NCI-H1436 (cell line): ENCODE measurements at places on chromosomes 13 and 19.

GRCh38 chr13:75384879-75385707 lies 96.9 kb downstream of the TBC1D4 start:
- peak; percentile 62 for DNase-seq

GRCh38 chr13:50290186-50290585 lies 274.9 kb downstream of the KCNRG start:
- DNase-seq: no peak

DNA sequence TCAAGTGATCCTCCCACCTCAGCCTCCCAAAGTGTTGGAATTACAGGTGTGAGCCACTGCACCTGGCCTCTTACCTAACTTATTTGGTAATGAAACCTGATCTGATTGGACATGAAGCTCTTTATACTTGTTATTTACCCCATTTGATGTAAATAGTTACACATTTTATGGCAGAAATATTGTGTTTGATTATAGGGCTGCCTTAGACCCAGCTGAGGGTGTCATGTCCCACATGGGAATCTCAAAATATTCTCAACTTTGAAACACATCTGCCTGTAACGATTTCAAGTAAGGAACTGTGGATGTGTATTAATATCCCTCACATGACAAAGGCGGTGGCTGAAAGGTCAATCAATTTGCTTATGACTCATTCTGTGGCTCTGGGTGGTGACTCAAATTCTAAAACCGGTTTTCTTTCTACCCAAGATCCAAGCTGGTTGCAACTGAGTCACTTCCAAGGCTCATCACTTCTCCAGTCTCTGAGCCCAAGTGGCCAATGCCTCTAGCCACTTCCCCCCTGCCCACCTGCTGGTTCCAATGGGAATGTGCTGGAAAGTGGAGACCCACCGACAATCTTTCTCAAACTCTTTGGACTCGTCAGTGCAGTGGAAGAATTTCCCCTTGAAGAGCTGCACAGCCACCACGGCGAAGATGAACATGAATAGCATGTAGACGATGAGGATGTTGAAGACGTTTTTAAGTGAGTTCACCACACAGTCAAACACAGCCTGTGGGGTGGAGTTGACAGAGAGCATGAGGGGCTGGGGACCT lies 110.9 kb downstream of the IER2 start:
- no peak for DNase-seq

DNA sequence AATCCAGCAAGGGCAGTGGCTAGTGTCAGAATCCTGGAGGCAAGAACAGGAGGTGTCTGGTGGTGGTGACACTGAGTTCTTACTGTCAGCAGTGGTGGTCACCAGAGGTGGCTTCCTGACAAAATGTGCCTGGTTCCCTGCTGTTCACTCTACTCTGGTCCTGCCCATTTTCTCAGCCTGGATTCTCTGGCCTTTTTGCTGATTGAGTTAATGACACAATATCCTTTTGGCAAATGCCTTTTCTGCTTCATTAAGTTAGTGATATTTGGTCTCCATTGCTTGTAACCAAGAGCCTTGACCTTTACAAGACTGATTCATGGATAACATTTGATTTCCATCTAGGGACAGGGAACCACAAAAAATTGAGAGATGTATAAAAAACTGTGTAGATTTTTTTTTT lies 51.1 kb downstream of the RFC3 start:
- DNase-seq: no peak

DNA sequence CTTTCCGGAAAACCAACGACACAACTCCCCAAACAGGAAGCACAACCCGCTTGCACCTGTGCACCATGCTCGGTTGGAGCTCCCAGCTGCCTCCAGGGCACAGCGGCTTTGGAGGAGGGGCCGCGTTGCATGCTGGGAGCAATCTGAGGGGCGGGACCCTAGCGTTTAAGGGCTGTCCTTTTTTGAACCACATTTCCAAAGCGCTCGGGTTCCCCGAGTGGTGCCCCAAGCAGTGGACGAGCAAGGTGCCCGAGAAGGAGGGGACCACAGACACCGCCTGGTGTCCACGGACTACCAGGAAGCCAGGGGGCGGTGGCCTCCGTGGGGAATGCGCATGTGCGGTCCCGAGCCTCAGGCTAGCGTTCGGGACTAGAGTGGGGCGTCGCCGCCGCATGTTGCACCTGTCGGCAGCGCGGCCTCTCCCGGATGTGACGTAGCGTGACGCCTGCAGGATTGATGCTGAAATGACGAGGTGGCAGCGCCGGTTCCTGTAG lies 11.9 kb upstream of the ZNF57 start:
- DNase-seq: no peak

DNA sequence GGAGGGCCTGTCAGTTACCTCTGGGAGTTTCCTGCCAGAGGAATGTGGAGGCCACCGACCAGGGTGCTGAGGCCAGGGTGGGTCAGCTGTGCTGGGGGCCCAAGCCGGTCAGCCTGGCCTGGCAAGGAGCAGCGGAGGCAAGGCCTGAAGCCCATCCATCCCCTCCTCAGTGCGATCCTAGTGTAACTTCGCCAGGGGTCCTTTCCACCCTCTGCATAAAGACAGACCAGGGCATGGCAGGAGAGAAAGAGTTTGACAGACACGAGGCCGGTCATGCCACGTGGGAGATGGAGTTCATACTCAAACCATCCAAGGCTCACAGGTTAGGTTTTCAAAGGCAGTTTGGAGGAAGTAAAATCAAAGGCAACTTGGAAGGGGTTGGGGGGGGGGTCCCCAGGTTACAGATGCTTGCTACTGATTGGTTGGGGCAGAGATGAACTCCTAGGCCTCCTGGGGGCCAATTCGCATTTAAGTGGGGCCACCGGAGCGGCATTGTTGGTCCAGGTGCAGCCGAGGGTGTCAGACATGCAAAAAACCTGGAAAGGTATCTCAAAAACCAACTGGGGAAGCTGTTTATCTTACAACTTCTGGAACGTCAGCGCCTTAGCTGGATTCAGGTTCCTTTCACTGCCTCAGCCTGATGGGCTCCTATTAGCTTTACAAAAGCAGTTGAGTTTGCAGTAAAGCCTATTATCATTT lies 36.8 kb upstream of the DPRX start:
- DNase-seq: no peak

DNA sequence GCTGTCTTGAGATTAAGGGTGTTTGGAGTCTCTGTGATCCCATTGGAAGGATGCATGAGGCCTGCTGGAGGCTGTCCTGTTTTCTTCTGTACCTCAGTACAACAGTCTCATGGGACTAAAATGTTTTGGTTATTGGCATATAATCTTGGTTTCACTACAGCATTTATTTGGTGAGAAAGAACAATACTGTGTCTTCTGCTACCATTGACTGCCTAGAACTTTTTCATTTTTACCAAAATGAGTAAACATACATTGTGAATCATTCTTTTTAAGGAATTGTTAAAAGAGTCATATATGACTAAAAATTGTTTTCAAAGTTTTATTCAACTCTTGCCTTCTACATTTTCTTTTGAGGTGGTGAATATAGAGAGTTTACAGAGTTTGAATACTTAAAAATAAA lies 459.8 kb downstream of the GPC6 start:
- DNase-seq: no peak

- DNase-seq: no peak
These were observed 7.3 kb downstream of the SPATA13 start for GRCh38 chr13:24167666-24168391.

GRCh38 chr13:27283906-27284493 lies 13.4 kb downstream of the RASL11A start:
- DNase-seq: no peak

DNA sequence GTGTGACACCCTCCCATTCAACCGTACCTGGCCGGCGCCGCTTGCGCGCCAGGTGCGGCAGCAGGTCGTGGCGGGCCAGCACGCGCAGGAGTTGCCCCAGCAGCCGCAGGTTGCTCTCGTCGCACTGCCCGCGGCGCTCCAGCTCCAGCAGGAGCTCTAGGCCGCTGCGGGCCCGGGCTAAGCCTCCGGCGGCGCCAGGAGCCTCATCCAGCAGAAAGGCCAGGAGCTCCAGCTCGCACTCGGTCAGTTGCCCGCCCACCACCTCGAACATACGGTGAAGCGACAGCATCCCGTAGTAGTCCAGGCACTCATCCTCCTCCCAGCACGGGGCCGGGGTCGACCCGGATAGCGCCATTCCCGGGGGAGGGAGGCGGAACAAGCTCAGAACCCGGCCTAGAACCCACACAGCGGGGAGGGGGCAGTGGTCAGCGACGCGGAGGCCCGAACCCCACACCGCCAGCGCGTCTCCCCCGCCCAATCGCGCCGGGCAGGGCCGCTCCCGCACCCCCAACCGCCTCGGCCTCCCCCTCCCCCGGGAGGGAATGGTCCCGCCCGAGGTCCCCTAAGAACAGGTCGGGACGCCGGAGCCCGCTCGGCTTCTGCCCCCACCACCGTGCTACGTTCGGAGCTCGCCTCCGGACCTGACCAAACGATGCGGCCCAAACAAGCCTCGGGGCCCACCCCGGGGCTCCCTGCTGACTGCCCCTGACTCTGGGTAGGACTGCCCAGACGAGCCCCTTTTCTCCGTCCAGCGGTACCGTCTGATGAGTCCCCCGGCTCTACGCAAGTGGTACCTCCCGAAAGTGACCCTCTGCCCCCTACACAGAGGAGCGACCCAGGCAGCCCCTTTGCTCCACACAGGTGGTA lies 591 bp downstream of the DEDD2 start:
- DNase-seq: no peak

DNA sequence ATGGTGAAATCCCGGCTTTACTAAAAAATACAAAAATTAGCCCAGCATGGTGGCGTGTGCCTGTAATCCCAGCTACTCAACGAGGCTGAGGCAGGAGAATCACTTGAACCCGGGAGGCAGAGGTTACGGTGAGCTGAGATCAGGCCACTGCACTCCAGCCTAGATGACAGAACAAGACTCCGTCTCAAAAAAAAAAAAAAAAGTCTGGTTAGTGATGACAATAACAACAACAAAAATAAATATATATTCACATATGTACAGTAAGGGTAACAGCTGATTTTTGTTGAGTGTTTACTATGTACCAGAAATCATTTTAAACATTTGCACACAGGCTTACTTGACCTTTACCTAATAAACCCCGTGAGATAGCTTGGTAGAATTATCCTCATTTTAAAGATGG lies 23.0 kb downstream of the RRAS start:
- DNase-seq: no peak

DNA sequence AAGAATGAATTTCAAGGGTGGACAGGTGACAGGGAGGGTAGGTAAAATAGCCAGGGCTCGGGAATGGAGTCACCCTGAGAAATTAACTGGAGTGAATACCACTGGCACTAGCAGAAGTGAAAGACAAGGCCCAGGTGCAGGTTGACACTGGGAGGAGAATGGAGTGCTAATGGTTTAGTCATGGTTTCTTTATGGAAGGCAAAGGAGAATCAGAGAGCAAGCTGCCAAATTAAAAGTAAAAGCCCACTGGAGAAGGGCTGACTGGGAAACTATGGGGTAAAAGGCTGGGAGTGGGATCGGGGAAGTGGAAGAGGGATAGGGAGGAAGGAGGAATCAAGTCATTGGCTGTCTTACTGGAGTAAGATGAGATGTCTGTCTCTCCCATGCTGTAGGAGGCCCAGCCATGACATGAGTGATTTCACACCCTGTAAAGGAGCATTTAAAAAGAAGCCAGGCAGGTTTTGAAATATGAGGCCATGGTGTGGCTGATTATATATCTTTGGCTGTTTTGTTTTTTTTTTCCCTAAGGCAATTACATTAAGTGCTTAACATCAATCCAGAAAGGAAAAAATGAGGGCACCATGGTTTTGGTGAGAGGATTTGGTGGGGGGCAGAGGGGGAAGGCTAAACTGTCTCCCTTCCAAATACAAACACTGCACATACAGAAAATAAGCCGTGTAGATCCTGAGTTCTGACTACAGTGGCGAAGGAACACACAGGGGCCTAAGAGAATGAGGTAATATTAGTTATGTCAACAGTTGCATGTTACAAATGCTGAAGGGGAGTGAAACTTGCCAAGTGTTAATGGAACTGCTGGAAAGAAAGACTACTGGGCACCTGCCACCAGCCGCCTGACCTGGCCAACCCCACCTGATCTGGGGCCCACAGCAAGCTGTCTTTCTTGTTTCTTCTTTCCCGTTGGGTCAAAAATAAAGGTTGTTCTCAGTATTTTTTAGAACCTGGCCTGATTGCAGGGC lies 183.5 kb upstream of the TSC22D1 start:
- DNase-seq: peak; percentile 31

- DNase-seq: no peak
These were observed 8.8 kb downstream of the SYDE1 start for GRCh38 chr19:15115762-15116615.

- no peak for DNase-seq
These were observed 5.8 kb downstream of the ZNF780A start for GRCh38 chr19:40084948-40085347.

DNA sequence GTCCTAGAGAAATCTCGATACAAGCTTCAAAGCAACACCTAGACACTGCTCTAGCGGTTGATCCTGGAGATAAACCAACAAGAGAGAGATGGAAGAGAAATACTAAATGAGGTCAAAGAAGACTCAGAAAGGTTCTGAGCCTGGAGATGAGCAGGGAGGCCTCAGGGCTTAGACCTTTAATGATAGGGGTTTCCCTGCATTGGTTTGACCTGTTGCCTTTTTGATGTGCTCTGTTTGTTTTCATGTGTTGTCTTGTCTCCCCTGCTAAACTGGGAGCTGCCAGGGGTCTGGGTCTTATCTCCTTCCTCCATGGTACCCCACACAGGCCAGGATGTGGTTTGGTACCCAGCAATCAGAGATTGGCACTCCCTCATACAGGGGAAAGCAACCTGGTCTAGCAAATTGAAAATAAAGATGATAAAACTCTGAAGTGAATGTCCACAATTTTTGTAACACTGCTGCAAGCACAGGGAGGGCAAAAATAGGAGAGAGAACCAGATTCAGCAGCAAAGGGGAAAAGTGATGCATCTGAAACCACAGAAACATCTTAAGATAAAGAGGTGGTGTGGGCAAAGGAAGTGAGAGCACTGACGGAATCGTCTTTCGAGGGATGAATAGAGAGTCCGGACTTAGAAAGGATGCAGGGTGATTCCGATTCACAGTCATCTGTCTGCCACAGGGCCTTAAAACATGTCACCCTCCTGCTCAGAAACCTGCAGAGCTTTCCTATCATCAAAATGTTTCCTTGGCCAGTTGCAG lies 3.5 kb downstream of the FFAR2 start:
- DNase-seq: no peak

DNA sequence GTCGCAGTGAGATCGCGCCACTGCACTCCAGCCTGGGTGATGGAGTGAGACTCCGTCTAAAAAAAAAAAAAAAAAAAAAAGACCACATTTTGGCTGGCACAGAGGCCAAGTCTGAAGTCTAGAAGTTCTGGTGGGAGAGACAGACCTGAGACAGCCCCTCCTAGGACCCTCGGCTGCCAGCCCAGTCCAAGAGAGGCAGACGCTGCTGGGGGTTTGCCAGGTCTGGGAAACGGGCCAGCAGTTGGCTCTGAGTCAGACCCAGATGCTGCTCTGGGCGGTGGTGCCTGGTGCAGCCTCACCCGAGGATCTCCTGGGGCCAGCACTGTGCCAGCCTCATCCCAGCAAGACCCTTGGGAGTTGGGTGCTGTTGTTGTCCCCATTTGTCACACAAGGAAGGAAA lies 5.8 kb downstream of the FCHO1 start:
- no peak for DNase-seq

GRCh38 chr19:40392894-40393517 lies 3.0 kb upstream of the HIPK4 start:
- no peak for DNase-seq
